NCI-H1930 (cell line): ENCODE measurements at places on chromosomes 16 and 17.

- no peak for DNase-seq
Measured at GRCh38 chr17:64054304-64054703, 33.9 kb upstream of the ICAM2 start.

DNA sequence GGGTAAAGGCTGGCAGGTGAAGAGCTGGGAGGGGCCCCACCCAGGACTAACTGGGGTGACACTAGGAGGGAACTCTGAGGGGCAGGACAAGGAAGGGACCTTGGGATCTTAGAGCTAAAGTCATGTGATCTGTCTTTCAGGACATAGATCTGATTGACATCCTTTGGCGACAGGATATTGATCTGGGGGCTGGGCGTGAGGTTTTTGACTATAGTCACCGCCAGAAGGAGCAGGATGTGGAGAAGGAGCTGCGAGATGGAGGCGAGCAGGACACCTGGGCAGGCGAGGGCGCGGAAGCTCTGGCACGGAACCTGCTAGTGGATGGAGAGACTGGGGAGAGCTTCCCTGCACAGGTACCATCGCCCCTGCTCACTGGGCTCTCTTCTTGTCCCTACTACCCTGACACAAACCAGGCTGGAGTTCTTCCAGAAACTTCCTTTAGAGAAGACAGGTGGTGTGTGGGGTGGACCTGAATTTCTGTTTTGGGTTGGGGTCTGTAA lies 8.1 kb downstream of the NFE2L1 start:
- DNase-seq = no peak

DNA sequence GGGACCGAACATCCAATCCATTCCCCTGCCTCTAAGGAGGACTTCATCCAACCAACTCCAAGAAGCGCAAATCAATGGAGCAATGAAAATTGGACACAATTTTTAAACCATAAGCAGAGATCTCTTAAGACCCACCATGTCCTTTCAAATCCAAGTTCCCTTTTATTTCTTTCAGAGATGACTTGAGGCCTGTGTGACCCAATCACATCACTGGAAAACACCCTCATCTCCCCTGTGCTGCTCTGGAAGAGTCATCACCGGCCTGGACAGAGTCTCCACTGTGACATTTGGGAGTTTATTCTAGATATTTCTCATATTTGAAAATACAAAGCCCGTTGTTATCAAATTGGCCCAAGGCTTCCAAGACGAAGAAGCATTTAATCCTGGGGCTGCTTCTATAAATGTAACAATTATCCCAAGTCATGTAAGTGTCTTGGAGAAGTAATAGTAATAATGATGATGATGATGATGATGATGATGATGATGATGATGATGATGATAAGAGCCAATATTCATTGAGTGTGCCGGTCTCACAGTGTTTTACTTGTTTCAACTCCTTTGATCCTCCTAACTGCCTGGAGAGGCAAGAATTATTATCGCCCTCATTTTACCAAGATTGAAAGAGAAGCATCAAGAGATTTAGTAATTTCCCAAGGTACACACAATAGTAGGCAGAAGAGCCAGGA lies 72.1 kb downstream of the COPRS start:
- no peak for DNase-seq

DNA sequence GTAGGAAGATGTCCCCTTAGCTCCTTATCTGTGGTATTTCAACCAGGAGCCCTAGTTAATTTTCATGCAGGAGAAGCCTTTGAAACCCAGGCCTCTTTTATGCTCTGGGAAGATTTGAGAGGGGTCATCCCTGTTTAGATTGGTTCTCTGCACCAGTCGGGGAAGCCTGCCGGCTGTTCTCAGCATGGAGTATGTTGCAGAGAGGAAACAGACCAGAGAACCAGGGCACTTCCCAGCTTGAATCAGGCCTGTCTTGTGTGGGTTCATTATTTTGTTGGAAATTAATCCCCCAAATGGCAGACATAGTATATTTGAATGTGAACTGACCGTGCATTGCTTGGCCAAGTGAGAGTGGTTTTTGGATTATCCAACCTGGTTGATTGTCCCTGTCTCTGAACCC lies 1082.1 kb upstream of the RBFOX1 start:
- DNase-seq = no peak
